ENCODE measurements at places on chromosomes 7 and 10.

GRCh38 chr7:42611289-42611928, 300.5 kb downstream of the C7orf25 start:
- no peak for DNase-seq

DNA sequence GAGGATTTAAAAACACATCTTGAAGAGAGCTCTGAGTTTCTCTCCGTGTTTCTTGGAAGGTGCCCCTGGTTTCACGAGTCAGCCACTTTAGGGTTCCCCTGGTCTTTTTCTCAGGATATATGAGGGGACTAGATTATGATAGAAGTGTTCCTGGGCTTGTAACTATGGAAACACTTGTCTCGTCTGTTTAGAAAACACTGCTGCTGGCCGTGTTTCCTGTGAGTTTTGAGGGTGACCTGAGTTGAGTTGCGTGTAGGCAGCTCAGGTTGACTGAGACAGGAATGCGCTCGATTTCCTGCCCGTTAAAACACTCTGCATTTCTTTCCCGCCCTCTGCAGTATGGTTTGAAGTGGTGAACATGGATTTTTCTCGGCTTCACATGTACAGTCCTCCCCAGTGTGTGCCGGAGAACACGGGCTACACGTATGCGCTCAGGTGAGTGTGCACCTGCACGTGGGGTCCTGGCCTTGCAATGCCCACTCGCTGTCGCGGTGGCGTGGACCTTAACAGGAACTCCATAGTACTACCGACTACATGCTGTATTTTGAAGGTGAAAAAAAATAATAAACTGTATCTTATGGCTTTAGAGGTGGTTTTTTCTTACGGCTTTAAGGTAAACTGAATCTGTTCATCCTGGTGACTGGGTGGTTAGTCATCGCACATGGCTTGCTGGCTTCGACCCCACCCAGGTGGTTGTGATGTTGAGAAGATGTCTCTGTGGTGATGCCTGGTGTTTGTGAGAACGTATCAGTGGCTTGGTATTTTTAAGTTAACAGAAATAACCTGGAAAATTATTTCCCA, at the start of gene SUN1:
SUN1 (plus strand) TSS at position 310 of the 801 bp plus-strand sequence; CDS start at position 359, 49 bp downstream.
- peak; percentile 46 for DNase-seq

DNA sequence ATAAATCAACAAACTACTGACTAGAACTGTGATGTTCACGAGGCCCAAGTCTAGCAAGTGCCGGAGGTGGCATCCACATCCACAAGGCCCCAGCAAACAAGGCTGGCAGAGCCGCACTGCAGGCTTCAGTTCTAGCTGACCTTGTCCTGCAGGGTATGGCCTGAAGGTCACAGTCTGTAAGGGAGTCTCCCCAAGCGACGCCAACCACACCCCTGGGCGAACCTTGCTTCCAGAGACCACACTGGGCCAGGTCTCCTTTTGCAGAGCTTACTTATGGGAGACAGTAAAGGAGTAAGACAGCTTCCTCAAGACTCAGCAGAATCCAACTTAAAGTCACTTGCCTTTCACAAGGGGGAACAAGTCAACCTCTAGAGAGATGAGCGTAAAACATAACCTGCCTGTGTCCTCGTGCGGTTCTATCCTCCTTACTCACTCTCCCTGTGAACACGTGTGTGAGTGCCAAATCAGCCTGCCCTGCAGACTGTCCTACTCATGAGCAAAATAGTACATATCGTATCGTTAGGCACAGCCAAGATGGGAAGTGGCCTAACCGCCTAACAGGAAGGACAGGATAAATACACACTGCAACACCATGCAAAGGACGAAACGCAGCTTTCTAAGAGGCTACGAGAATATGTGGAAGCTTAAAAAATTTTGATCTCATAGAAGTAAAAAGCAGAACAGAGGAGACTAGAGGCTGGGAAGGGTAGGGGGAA, 22.7 kb downstream of the FAM53B start:
- DNase-seq: no peak

DNA sequence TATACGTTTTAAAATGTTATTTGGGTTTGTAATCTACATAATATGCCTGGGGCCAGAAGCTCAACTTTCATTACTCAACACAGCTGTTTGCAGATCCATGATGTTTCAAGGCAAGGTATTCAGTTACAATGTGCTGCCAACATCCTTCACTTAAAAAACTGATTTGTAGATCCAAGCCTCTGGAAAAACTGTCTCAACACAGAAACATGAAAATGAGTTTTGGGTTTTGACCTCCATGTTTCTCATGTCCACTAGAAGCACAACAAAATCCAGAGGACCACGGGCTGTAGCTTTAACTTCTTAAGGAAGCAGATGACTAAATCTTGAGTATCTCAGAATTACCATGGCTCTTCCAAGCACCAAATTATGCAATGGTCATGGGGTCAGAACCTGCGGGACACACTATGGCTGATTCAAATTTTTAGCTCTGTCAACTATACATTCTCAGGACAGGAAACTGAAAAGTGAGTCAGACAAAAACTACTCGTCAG, 247.1 kb upstream of the GRB10 start:
- DNase-seq: no peak

DNA sequence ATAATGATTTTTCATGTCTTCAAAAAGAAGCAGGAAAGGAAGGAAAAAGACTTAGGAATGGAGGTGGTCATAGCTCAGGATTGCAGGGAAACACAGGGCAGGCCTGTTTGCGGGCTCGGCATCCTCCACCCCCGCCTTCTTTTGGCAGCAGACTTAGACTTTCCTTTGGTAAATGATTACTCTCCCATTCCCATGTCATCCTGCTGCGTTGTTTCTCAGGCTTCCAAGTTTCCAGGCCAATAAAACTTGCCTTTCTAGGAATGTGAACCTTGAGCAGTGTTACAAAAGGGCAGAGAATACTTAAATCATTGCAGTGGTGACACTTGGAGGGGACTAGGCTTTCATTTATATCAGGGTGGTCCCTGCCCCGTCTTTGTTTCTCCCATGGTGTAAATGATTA, 34.0 kb upstream of the DGKB start:
- DNase-seq: no peak

- DNase-seq: no peak
These were observed 1.3 kb upstream of the CPA1 start for GRCh38 chr7:130379019-130379418.

GRCh38 chr7:67620216-67620933, 623.7 kb downstream of the TYW1 start:
- DNase-seq: no peak

DNA sequence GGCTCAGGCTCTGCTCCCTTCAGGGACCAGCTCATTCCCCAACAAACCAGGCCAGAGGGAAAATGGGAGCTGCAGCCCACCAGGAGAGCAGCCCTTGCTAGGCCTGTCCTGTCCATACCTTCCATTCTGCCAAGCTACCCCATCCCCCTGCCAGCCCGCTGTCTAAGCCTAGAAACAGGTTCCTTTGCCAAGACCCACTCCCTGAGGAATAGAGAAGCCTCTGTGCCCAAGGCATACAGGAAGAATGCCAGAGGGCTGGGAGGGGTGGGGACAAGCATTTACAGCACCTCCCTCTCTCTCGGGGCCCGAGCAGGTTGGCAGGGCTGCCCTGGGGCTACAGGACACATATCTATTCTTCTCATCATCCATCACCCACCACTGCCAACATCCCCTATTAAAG, 178.3 kb downstream of the GRID1 start:
- no peak for DNase-seq

DNA sequence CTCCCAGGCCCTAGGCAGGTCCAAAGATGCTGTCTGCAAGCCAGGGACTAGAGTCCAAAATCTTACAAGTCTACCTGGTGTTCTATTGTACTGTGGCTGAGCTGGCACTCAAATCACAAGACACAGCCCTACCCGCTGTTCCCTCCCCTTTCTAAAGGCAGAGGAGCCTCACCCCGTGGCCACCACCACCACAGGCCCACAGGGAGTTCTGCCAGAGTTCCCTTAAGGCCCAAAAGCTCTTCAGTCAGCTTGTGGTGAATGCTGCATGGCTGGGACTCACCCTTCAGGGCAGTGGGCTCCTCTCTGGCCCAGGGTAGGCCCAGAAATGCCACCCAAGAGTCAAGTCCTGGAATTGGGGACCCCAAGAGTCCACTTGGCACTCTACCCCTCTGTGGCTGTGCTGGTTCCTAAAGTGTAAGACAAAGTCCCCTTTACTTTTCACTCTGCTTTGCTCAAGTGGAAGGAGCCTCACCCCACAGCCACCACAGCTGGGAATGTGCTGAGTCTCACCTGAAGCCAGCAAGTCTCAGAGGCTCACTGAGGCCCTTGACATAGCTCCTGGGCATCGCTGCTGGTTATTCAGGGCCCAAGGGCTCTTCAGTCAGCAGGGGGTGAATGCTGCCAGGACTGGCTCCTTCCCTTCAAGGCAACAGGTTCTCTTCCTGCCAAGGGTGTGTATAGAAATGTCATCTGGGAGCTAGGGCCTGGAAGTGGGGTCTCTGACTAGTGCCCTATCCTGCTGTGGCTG, 48.8 kb upstream of the PSAP start:
- DNase-seq: no peak

- no peak for DNase-seq
These were observed 17.2 kb upstream of the CAMK2G start for GRCh38 chr10:73891540-73891939.

GRCh38 chr7:152674860-152675758, 832 bp downstream of the XRCC2 start:
- peak; percentile 1 for DNase-seq

DNA sequence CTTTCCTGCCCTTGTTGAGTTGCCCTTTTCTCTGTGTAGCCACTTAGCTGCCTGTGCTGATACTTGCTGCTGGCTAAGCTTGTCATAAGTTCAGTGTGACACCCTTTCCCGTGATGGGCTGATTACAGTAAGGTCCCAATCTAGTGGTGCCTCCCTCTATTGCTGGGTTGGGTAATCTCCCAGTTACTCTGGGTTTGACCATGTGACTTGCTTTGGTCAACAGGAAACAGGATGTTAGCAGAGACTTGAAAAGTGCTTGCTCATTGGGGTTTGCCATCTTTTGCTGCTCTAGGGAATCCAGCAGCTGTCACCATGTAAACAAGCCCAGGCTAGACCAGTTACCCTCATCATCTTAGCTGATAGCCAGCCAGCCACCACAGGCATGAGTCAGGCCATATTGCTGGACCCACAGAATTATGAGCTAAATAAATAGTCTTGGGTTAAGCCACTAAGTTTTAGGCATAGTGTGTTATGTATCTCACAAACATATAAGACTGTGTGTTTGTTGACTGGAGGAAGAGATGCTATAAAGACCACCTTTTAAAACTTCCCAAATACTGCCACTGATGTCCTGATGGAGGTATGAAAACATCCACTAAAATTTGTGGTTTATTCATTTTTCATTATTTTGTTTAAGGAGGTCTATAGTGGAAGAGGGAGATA, 4.0 kb upstream of the LEP start:
- DNase-seq: peak; percentile 31

- no peak for DNase-seq
These were observed 1.2 kb downstream of the DNAJC2 start for GRCh38 chr7:103343332-103343731.

DNA sequence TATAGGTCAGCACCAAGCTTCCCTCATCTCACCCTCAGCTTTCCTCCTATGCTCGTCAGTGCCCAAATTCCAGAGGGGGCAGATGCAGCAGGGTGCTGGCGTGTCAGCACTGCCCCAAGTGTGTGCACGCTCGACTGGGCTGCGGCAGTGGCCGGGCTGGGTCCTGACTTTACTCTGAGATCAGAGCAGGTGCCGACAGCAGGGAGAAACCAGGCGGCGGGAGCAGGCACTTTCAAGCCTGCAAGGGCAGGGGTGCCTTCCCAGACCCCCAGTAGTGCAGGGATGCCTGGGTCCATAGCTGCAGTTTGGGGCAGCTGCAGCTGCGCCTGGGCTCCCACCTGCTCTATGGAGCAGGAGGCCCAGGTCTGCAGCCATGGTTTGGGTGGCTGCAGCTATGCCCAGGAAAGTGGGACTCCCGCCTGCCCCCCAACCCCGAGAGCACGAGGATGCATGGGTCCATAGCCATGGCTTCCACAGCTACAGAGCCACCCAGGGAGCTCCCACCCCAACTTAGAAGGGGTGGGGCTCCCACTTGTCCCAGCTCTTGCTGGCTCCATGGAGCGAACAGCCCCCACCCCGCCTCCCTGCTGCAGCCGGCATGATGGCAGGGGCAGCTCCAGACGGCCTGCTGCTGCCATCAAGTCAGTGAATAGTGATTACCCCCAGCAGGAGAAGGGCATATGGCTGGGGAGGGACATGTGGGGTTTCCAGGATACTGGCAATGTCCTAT, 199.2 kb upstream of the KMT2E start:
- no peak for DNase-seq

- DNase-seq: no peak
These were observed 985.8 kb downstream of the REEP3 start for GRCh38 chr10:64506963-64507362.

DNA sequence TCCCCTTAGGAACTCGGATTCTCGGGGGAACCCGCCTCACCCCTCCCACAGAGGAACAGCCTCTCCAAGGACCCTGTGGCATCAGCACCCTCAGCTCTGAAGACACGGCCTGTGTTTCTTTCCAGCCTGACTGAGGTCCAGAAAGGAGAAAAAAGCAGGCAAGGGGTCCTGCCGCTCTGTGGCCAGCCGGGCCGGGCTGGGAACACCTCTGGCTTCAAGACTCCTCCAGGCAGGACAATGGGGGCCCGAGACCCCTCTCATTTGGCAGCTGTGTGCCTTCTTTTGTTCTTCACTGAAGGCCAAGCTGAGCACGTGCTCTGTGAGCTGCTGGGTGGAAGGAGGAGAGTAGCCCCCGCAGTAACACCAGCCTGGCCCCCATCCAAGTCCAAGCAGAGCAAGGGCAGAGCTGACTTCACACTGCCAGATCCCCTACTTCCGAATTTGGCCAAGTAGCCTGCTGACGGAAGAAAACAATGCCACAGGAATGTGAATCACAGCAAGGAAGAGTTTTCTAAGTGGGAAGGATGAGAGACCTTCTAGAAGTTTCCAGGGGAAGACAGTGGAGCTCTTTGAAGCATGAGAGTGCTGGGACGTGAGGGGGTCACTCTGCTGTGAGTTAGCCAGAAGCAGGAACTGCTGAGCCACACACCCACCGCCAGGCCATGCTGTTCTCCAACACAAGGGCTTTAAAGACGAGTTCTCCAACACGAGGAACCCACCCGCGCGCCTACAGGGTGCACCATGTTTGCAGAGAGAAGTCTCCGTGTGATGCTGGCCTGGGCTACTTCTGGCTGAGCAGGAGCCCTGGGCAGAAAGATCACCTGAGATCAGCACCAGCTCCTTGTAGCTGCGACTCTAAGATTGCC, 3.1 kb downstream of the CNPY1 start:
- no peak for DNase-seq

DNA sequence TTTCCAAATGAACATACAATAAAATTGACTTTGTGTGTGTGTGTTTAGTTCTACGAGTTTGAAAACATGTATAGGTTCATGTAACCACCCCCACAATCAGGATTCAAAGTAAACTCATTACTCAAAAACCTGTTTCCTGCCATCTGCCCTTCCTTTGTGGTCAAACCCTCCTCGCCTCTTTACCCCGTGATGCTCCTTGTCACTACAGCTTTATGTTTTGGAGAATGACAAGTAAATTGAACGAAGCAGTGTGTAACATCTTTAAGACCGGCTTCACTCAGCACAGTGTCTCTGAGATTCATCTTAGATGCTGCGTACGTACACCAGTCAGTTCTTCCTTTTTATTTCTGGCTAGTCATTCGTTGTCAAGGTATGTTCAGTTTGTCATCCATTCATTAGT, 54.6 kb upstream of the MKI67 start:
- peak; percentile 21 for DNase-seq

GRCh38 chr10:46255801-46256747, 30.7 kb upstream of the ANTXRL start:
- DNase-seq: no peak
